ENCODE measurements at places on chromosomes 2 and 18.

- peaks cover 7% of the 10 kb centered on the region for H3K36me3 ChIP-seq
- H3K4me3 ChIP-seq: no peak overlapping the region
- peak overlapping the region; percentile 16 for H3K27ac ChIP-seq
Observed at GRCh38 chr2:43482961-43483360, 112.9 kb downstream of the THADA start.

DNA sequence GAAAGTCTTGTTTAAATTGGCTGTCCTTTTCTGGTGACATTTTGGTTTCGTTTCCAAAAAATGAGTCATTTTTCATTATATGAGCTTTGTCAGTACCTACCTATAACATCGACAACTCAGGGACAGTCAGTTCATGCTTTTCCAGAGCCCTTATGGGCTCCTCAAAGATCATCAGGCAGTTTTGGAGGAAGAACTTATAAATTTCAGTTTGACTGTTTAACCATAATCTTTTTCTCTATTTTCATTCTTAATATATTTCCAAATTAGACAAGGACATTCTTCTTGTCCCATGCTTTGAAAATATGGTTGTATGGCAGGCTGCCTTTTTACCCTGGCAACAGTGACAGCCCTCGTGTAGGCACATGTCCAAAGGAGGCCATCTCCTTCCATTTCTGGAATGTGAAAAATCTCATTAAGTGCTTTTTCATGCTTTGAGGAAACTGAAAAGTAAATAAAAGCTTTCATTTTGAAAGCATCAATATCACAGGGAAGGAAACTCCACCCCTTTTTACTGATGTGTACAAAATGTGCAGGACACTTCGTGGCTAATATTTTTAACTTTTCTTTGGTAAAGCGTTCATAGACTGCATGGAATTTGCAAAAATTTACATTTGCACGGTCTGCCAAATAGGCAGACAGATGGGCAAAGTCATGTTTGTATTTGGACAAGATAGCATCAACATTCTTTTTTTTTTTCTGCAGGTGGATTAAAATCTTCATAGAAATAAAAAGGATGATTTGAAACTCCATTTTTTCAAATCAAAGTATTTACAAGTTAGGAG, 7.2 kb upstream of the PROC start:
- H3K27ac ChIP-seq: peak overlapping the region; percentile 59
- H3K27me3 ChIP-seq: no peaks in the 10 kb centered on the region
- no peak overlapping the region for H3K4me3 ChIP-seq
- H3K4me1 ChIP-seq: peaks cover 50% of the 10 kb centered on the region
- no peaks in the 10 kb centered on the region for H3K36me3 ChIP-seq

DNA sequence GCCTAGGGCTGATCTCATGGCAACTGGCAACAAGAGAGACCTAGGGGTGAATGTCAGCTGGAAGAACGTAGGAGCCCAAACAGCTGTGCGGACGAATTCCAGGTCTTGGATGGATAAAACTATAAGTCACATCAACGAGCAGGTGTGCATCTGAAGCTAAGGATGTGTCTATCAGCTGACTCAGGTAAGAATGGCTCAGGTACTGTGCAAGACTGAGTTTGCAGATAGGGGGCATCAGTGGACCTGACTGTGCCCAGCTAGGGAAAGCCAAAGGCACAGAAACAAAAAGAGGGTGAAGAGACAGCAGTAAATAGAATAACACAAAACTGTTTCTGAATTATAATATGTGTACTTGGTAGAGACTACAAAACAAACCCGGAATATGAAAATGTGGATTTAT, 357.3 kb downstream of the ZEB2 start:
- DNase-seq: no peak
- no peaks in the 10 kb centered on the region for H3K4me1 ChIP-seq
- H3K36me3 ChIP-seq: no peaks in the 10 kb centered on the region
- H3K27me3 ChIP-seq: no peaks in the 10 kb centered on the region
- H3K27ac ChIP-seq: no peak overlapping the region

GRCh38 chr2:71078624-71079023, 10.2 kb downstream of the NAGK start:
- no peak overlapping the region for H3K27ac ChIP-seq
- H3K27me3 ChIP-seq: no peaks in the 10 kb centered on the region
- peaks cover 57% of the 10 kb centered on the region for H3K36me3 ChIP-seq
- H3K4me1 ChIP-seq: no peaks in the 10 kb centered on the region

DNA sequence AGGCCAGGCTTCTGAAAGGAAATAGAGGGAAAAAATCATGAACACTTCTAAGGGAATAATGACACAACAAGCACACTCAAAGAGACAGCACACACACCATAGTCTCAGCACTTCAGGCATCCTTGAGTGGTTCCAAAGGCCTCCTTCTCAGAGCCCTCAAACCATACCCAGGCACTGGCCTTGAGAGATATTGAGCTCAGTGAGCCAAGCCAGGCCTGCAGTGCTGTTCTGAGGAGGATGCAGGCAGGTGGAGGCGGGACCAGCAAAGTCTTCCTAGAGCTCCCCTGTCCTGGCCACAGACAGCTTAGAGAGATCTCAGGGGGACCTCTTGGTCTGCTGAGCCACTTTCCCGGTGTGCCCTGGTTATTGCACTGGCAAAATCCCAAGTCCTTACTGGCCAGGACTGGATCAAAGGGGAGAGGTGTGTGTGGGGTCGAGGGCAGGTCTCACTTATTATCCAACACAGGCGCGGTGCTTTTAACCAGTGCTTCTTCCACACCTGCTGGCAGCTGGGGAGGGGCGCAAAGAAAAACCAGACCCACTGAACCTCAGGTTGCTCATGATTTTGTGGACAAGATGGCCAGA, 86.8 kb upstream of the HAAO start:
- H3K36me3 ChIP-seq: no peaks in the 10 kb centered on the region
- H3K4me1 ChIP-seq: peaks cover 51% of the 10 kb centered on the region
- H3K27me3 ChIP-seq: no peaks in the 10 kb centered on the region
- peak overlapping the region; percentile 59 for H3K27ac ChIP-seq

DNA sequence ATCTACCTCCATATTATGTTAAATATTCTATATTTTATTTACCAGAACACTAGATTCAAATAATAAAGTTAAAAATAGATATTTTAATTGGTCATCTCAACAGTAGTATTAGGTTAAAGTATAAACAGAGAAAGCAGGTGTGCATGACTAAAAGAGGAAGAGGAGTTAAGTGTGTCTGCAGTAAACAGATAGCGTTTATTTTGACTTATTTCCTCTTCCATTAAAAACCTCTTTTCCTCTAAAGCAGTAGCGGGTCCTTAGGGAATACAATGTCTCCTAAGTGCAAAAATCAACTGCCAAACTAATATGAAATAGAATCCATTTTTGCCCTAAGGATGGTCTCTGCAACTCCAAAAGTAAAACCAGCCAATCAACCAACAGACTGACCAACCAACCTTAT, 27.7 kb downstream of the EIF2AK3 start:
- no peak overlapping the region for H3K4me3 ChIP-seq
- no peaks in the 10 kb centered on the region for H3K36me3 ChIP-seq
- H3K27me3 ChIP-seq: no peaks in the 10 kb centered on the region
- DNase-seq: no peak
- no peak overlapping the region for H3K27ac ChIP-seq
- peaks cover 24% of the 10 kb centered on the region for H3K4me1 ChIP-seq

DNA sequence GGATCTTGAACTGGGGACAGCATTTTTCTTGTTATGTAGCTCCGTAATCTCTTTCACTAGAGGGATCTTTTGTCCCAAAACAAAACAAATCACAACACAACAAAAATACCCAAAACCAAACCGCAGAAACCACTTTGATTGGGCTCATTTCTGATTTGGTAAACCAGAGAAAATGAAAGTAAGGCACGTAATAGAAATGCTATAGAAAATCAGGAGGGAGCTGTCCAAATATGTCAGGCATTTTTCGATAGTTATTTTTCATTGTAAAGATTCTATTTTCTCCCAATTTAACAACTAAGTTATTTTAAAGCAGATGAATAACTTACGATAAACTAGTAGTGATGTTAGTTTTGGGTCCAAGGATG, 406.5 kb downstream of the XIRP2 start:
- no peak overlapping the region for H3K27ac ChIP-seq
- H3K4me1 ChIP-seq: peaks cover 24% of the 10 kb centered on the region

DNA sequence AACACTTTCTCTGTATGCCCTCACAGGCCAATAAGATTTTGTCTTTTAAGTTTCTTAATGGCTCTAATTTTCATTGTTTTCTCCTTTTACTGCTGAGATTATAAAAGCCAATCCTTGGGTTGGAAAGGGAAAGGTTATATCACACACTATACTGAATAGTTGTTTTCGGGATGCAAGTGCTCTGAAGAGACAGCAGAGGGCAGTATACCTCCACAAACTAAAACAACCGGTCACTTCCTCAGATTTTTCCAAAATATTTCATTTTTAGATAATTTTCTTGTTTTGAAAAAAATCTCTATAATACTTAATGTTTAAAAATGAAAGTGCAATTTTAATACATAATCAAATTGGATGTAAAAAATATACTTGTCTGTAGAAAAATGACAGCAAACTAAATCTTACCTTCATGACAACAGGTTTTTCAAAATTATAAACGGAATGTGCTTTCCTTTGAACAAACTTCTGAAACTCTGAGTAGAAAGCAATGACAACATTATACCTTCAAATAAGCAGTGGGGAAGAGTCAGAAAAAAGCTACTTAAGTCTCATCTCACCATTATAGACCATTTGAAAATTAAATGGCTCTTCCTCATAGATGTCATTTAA, 82.7 kb downstream of the ORC4 start:
- peaks cover 5% of the 10 kb centered on the region for H3K4me1 ChIP-seq
- no peak for DNase-seq
- peaks cover 36% of the 10 kb centered on the region for H3K36me3 ChIP-seq
- H3K27me3 ChIP-seq: no peaks in the 10 kb centered on the region

GRCh38 chr2:203811491-203812221, 55.9 kb upstream of the CTLA4 start:
- peak overlapping the region; percentile 34 for H3K27ac ChIP-seq
- peaks cover 56% of the 10 kb centered on the region for H3K4me1 ChIP-seq
- no peaks in the 10 kb centered on the region for H3K27me3 ChIP-seq
- peak; percentile 89 for DNase-seq

DNA sequence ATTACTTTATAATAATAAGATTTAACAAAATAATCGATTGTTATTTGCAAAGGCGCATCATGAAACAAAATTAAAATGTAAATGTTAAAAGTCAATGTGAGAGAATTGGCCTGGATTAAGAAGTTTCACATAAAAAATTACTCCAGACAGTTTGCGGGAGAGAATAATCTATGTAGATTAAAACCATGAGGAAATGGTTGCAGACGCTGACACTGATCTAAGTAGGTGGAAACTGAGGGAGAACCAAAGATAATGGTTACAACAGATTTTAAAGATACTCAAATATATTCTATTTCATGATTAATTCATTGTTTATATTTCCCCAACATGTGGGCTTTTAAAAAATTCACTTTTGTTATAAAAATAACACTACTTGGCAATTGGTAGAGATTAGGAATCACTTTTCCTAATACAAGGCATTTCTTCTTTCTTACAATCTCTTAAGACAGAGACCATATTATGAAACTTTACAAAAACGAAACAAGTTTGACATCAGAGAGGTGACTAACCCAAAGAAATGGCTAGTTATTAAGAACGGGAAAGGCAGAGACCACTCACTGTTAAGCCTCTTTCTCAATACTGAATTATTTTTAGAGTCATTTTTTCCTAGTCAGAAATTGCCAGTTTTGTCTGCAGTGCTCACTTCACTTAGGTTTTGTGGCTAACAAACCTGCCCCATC, 1.6 kb downstream of the KANSL1L start:
- no peaks in the 10 kb centered on the region for H3K27me3 ChIP-seq
- DNase-seq: no peak
- H3K36me3 ChIP-seq: no peaks in the 10 kb centered on the region
- H3K4me3 ChIP-seq: peak overlapping the region; percentile 82

DNA sequence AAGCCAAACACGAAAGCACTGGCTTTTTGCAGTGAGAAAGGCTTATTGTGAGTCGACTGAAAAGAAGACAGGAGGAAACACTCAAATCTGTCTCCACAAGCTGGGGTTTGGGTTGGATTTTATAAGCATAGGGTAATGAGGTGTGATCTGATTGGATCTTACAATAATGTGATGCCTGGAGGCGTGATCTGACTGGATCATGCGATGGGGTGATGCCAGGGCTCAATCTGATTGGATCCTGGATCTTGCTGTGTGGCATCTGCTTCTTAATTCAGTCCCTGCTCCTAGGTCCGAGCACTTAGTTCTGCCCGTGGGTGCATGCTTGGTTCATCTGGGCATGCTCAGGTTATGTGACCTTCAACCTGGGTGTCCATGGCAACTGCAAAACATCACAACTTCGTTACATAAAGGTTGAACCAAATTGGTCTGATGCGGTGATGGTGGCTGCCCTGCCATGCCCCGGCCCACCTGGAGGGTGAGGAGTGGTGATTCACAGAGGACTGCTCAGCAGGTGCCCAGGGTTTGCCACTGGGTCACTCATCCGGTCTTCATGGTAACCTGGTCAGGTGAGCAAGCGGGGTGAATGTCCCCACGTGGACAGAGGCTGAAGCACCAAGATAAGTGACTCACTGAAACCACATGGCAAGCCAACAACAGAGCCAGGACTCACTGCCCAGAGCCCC, 111.0 kb downstream of the KCNF1 start:
- no peaks in the 10 kb centered on the region for H3K36me3 ChIP-seq
- H3K27ac ChIP-seq: no peak overlapping the region
- H3K4me1 ChIP-seq: no peaks in the 10 kb centered on the region
- no peaks in the 10 kb centered on the region for H3K27me3 ChIP-seq

- no peaks in the 10 kb centered on the region for H3K4me1 ChIP-seq
- H3K36me3 ChIP-seq: no peaks in the 10 kb centered on the region
- no peak overlapping the region for H3K27ac ChIP-seq
- no peak overlapping the region for H3K4me3 ChIP-seq
Observed at GRCh38 chr18:42644729-42645131, 470.8 kb downstream of the RIT2 start.

- H3K27me3 ChIP-seq: no peaks in the 10 kb centered on the region
- no peak for DNase-seq
- H3K4me1 ChIP-seq: no peaks in the 10 kb centered on the region
- H3K36me3 ChIP-seq: no peaks in the 10 kb centered on the region
Observed at GRCh38 chr2:238904716-238905115, 56.8 kb downstream of the TWIST2 start.

DNA sequence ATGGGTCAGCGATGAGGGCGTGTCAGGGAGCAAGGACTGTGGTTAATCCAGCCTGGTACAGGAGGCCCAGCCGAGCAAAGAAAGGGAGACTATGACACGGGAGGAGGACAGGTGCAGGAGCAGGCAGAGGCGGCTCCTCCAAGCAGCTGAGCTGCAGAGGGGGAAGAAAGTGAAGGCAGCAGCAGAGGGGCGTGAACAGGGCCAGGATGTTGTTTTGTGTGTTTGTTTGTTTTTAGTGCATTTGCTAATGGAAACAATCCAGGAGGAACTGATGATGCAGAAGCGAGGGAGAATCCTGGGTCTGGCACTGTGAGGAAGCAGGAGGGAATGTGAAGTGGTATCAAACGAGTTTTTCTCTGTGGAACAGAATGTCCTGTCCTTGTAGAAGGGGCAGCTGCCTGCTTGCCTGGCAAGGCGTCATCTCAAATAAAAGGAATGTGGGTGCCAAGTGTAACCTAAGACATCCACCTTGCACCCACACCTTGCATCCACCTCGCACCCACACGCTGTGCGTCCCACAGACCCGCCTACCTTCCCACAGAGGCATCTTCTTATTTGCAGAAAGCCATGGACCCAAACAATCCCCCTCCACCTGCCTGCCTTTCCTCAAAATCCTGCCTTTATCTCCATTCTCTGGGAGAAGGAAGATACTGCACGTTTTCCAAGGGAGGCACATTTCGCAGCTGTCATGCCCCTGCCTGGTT, 134.8 kb downstream of the SH3BP4 start:
- H3K4me1 ChIP-seq: peaks cover 13% of the 10 kb centered on the region
- H3K27me3 ChIP-seq: no peaks in the 10 kb centered on the region
- H3K36me3 ChIP-seq: no peaks in the 10 kb centered on the region
- no peak overlapping the region for H3K4me3 ChIP-seq
- H3K27ac ChIP-seq: no peak overlapping the region
